ENCODE measurements at places on chromosomes 5 and 9.

DNA sequence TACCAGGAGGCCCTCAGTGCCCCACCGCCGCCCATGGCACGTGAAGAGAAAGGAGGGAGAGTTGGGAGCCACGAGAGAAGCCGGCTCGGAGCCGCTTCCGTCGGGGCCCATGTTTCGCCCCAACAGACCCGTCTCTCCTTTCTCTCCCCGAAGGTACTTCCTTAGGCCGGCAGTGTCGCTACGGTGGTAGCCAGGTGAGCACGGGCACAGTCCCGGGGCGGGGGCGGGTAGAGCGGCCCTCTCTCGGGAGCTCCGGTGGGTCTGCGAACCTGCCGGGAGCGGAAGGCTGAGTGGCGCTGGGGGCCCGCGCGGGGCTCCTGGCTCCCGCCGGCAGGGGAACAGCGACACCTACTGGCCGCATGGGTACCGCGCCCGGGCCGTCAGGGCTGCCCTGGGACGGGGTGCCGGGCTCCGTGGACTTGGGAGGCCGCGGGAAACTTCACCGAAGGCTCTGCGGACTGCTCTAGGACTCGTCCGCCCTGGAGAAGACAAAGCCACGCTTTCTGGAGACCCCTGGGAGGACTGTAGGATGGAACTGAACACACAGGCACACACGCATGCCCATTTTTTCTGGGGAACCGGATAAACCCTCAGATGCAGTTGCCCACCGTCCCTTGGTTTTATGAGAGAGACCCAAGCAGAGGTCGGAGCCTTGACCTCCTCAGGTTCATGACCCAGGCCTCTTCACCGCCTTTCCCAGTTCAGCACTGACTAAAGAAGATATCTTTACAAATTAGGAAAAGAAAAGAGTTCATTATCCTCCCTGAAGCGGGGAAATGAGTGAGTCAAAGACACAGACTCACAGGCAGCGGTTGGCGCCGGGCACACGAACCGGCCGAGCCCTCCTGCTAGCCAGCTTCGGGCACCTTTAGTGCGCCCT is 202.5 kb downstream of the MEF2C start:
- DNase-seq: peak; percentile 21

- no peak for DNase-seq
Measured at GRCh38 chr5:38071831-38072694, 186.3 kb upstream of the EGFLAM start.

- DNase-seq: no peak
Measured at GRCh38 chr5:4093970-4094369, 498.3 kb downstream of the IRX1 start.

DNA sequence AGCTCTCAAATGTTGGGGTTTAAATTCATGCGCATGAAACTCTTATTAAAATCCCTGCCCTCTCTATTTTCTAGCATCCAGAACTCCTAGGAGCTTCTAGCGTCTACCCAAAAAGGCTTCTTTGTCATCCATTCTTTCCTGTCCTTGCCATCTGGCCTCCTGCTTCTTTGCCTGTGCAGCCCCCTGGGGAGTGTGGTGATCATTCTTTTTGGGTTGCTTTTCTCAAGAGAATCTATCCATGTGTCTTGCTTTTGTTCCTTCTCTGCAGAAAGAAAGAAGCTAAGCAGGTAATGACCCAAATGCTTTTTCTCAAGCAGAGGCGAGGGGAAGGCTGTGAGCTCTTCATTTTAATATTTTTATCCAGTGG is 26.6 kb downstream of the SKP2 start:
- DNase-seq: no peak

- DNase-seq: no peak
Measured at GRCh38 chr5:154840435-154841272, 9.7 kb downstream of the FAXDC2 start.

- DNase-seq: no peak
Measured at GRCh38 chr5:137596941-137597340, 97.8 kb upstream of the SPOCK1 start.

DNA sequence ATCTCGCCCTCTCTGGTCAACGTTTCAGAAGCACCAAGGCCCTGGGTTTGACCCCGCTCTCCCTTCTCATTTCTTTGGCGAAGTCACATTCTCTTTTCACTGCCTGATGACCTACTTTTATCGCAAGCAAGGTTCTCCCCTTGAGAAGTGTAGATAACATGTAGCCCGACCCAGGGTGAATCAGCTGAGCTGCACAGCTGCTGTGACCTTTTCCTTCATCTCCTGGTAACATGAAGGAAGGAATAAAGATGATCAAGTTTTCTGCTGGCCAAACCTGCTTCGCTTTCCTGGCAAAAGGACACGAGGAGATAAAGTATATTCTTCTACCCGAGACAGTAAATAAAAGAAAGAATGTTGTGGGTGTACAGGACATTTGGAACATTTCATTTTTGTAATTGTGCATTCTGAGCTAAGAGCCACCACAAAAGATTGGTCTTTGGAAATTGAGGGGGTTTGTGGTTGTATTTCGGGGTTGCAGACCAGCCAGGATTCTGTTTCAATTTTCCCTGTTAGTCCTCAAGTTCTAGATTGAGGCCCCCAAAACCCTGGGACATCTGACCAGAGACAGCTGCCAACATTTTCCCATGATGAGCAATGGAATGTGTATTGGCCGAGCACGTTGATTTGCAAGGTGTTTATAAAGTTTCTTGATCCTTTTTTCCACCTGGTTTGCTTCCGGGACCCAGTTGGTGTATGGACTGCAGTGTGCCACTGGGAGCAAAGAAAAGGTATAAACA is 155.1 kb upstream of the ZNF462 start:
- DNase-seq: no peak

DNA sequence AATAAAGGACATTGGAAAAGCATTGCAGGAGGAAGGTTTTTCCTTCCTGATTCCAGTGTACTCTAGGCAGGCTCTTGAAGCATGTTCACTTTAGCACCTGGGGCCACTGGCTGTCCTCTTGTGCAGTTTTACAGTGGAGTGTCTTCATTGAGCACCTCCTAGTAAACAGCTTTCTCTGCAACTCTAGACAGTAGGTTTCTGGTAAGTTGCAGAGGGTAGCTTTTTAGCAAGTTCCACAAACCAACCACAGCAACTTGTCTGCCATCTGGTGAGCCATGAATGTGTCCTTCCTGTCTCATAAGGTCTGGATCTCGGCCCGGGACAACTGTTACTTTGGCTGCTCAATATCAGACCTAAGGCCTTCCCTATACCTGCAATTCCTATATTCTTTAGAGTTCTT is 488.0 kb downstream of the MAN2A1 start:
- DNase-seq: no peak

- no peak for DNase-seq
Measured at GRCh38 chr5:89613222-89613956, 730.4 kb upstream of the MEF2C start.

DNA sequence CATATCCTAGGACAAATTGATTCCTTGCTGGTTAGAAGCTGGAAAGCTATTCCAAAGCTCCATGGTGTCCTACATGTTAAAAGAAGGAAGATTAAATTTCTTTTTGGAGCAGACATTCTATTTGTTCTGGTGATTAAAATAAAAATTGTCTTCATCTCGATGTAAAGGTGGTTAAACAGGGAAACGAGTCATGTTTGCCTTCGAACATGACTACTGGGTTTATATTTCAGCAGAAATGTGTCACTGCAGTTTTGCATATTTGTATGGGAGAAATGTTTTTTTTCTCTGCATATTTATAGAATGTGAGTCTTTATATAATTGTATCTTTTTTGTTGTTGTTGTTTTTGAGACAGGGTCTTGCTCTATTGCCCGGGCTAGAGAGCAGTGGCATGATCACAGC is 36.4 kb downstream of the ADAMTS12 start:
- DNase-seq: no peak

GRCh38 chr5:171309276-171310211 is 496 bp downstream of the TLX3 start:
- DNase-seq: no peak

GRCh38 chr5:15799014-15799413 is 299.0 kb downstream of the FBXL7 start:
- no peak for DNase-seq

- no peak for DNase-seq
Measured at GRCh38 chr5:126499853-126500342, 76.7 kb downstream of the GRAMD2B start.

DNA sequence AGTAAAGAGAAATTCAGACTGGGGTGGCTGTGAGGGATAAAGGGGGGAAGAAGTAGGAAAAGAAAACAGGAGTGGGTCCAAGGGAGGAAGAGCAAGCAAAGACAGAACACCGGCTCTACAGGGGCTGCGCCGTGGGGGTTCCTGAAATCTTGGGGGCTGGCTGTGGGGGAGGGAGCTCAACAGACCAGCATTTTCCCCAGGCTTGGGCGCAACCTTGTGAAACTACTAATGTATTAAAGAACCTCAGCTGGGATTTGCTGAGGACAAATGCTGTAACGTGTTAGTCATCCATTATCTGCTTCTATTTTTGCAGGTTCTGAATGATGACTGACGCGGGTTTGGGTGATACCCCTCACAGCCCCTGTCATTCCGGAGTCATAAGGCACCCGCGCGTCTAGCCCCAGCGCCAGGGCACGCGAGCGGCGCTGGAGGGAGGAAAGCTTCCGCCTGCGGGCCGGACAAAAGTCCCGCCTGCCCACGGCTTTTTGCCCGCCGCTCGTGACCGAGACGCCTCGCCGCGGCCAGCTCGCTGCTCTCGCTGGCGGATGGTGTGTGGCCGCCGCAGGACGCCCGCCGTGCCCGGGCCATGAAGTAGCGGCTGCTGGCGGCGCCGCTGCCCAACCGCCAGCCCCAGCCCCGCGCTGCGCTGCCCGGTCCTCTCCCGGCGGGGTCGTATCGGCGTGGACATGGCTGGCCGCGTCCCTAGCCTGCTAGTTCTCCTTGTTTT is 110.6 kb downstream of the PAM start:
- DNase-seq: peak; percentile 23

GRCh38 chr5:32991421-32991815 is 280.3 kb downstream of the NPR3 start:
- DNase-seq: no peak

DNA sequence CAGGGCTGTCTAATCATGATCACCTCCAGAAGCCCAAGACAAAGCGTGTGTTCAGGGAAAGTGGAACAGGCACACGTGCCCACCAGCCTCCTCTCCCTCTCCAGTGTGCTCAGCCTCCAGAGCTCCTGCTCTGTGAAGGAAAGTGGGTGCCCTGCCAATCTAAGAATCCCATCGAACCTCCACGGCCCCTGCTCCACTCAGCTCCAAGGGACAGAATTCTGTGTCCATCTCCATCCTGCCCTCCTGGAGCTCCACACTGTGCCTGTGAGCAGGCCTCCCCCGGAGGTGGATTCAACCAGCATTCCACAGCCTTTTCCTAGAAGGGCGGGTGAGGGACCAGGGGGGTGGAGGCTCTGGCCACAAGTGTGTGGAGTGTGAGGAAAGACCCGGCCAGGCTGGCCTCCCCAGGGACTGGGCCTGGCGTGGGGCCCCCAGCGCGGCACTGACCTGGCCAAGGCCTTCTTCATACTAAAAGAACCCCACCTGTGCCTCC is 6.0 kb downstream of the EEIG1 start:
- no peak for DNase-seq

- no peak for DNase-seq
Measured at GRCh38 chr5:126233256-126233655, 190.0 kb upstream of the GRAMD2B start.

GRCh38 chr5:180631549-180632383 is 17.6 kb downstream of the FLT4 start:
- DNase-seq: no peak

GRCh38 chr5:88743231-88743834 is 139.7 kb downstream of the MEF2C start:
- DNase-seq: no peak

GRCh38 chr9:96604004-96604319 is 15.7 kb downstream of the CDC14B start:
- DNase-seq: no peak

GRCh38 chr5:180801596-180802324 is 846 bp downstream of the MGAT1 start:
- DNase-seq: no peak

DNA sequence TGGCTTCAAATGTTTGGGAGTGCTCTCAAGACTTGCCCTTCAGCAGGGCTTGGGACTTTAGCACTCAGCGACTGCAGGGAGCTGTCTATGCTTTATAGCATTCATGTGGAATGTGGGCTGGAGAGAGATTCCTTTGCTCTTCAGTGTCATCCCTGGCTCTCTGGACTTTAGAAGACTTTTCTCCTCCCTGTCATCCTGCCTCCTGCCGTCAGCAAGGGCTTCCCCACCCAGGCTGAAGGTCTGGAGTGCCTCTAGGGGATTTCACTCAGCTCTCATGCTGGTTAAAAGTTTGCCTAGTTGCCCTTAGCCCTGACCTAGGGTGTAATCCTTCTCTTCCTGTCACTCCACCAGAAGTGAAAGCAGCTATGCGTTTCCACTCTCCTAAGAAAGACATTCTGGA is 210.9 kb downstream of the FRMD3 start:
- DNase-seq: no peak

DNA sequence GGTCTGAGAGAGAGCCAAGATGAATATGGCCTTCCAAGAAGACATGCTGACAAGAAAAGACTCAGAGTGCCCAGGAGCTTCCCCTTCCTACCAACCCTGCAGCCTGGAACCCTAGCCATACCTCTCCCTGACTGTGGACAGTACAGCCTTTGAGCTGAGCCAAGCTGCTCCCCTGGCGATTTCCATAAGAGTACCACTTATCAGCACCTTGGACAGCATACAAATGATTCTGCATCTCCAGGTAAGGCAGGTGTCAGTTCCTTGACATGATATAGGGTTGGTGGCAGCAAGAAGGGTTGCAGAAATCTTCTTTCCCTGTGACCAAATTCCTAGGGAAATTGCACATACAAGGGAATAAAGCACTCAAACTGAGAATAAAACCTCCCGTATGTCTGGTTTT is 58.3 kb downstream of the MFAP3 start:
- DNase-seq: no peak

GRCh38 chr9:37880916-37881479 is 22.9 kb downstream of the SLC25A51 start:
- DNase-seq: no peak

DNA sequence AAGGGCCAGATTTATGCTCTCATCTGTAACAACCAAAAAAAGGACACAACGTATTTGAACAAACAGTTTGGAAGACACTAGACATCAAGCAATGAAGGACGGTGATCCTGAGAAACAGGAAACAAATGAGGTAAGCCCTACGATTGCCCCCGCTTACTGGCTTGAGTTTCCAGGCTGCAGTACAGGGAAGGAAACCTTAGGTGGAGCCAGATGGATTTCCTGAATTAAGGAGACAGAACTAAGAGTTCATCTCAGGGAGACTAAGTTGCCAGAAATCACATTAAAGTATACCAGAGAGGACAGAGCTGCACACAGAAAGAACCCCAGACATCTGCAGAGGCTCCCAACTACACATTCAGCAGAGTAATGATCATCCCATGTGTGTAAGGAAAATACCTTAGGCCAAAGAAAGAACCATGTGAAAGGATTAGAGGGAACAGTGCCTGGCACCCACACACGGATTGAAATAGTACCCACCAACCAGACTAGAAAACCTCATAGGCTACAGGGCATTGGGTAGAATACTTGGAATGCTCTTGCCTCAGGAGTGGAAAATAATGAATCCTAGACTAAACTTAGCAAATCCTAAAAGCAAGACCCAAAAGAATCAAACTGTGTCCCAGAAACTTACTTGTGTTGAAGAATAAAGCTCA is 99.3 kb upstream of the NIPBL start:
- peak; percentile 2 for DNase-seq

- DNase-seq: no peak
Measured at GRCh38 chr9:126283799-126284465, 42.7 kb upstream of the MVB12B start.
